SW480 (cell line): ENCODE measurements at places on chromosomes 13 and 19.

DNA sequence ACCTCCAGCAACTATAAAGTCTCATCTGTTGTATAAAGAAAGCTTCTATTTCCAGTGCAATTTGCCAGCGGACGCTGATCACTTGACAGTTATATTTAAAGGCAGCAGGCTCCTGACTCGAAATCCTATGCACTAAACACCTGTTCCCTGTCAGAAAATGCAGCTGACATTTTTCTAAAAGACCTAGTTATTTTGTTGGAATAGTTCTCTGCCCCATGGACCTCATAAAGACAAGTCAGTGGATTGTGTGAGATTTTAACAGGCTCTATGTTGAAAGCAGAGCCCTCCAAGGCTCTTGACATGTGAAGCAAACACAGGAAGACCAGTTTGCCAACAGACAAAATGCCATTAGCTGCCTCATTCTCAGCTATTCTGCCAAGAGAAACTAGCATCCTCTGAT is 304.7 kb upstream of the KLF12 start:
- DNase-seq: no peak

- DNase-seq: no peak
Observed at GRCh38 chr19:28920269-28921066, 292.5 kb downstream of the UQCRFS1 start.

DNA sequence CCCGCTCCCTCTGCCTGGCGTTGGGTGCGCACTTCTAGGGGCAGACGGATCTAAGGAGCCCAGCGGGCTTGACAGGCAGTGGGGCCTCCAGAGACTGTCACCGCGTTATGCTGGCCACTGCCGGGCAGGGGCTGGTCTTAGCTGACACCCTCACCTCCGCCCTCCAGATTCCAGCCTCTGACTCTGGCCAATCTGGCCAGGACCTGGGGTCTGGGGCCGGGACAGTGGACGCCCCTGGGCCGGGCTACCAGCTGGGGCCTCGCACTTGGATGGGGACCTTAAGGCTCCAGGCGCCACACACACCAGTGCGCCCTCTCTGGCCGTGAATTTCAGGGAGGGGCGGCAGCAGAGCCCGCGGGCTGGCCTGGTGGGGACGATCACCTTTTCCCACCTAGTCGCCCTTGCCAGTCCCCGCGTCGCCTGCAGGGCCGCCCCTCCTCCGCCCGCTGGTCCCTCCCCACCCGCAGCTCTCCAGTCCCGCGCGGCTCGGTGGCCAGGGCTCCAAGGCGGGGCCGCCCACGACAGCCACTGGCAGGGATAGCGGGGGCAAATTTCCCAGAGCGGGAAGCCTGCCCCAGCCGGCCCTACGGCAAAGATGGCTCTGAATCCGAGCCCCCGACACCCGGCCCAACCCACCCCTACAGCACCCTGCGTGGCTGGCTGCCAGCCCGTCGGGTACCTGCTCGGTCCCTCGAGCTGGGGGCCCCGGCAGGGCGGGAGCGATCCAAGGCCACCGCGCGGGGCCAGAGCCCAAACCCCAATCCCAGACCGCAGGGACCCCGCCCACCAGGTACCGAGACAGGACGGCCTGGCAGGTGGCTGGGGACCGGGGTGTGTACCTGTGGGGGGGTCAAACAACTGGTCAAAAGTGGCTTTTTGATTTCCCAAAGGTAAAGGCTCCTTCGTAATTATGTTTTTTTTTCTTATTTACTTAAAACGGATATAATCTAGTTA is 6.1 kb upstream of the ZNF98 start:
- DNase-seq: no peak

GRCh38 chr19:44925114-44925891 is 10.9 kb downstream of the APOC1 start:
- no peak for DNase-seq

GRCh38 chr13:31790992-31791391 is 51.7 kb downstream of the RXFP2 start:
- no peak for DNase-seq

DNA sequence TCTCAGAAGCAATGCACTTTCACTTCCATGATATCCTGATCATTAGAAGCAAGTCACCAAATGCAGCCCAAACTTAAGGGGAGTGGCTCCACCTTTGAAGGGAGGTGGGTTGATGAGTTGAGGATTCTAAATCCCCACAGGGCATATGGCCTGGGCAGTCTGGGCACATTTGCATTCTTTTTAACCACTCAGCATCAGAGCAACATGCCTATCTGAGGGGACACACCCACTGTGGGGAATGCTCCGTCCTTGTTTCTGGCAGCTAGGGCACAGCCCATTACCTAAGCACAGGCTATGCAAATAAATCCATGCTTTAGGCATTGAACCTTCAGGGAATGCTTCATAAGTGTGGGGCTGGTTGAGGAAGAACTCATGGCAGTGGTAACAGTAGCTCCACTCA is 12.3 kb upstream of the SACS start:
- DNase-seq: peak; percentile 53

DNA sequence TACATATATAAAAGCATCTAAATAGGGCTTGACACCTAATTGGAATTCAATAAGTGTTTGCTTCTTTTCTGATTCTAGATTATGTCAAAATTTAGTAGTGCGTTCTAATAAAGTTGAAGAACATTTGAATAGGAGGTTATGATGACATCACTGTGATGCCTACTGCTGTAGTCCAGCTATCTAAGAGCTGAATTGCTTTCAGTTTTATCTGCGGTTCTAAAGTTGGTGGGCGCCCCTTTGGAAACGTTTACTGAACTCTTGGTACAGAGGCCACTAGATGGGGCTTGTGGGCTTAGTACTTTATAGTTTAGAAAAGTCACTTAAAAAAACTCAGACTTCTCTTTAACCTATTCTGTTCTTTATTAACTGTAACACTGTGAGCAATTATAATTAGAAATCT is 776.9 kb downstream of the GPC5 start:
- peak; percentile 19 for DNase-seq

DNA sequence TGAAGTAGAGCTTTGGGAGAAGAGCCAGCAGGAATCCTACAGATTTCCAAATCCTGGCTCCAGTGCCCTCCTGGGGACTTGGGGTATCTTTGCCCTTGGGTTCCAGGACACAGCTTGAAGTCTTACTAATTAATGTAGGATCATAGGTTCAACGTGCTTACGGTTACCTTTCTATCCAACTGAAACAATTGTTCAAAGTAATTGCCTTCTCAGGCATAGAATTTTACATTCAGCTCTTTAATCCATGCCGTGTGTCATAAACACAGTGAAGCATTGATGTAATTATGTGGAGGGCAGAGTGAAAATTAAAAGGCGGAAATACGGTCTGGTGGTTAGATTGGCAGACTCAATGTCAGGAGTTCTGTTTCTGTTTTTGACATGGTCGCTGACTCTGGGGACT is 170.4 kb downstream of the COG6 start:
- no peak for DNase-seq

DNA sequence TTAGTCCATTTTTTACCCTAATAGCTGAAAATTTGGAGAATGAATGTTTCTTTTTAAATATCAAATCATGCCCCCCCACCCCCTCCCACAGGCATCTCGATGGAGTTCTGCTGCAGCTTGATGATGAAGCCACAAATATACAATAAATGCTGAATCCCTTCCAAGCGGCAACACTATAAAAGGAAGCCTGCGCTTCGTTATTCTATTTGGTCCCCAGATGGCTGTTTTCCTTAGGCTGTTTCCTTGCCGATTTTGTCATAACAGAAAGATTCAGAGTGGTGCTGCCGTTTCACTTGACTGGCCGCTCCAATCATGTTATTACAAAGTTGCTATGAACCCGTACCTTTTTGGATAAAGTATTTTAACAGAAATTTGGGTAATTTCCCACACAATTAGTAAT is 79.5 kb downstream of the MYO16 start:
- DNase-seq: no peak

- DNase-seq: peak; percentile 5
Observed at GRCh38 chr13:32381539-32381938, 46.4 kb downstream of the N4BP2L1 start.

DNA sequence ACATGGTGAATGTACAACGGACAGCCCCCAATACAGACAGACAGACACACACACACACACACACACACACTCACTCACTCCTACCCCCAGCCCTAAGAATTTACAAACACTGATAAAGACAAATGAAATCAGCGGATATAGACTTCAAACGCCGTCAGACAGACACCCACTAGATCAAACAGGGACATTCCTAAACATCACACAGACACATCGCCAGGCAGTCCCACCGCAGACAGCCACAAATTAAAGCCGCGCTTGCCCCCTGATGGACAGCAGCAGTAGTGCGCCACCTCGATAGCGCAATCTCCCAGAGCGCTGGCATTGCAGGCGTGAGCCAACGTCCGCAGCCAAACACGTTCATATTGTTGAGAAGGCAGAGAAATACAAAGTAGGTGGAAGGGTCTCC is 24.7 kb upstream of the ADGRE1 start:
- DNase-seq: peak; percentile 87

GRCh38 chr13:23845105-23845725 is 44.0 kb downstream of the MIPEP start:
- no peak for DNase-seq

GRCh38 chr13:38045278-38046048 is 175.9 kb upstream of the TRPC4 start:
- DNase-seq: peak; percentile 18

GRCh38 chr19:2579678-2580280 is 103.9 kb downstream of the GADD45B start:
- no peak for DNase-seq

DNA sequence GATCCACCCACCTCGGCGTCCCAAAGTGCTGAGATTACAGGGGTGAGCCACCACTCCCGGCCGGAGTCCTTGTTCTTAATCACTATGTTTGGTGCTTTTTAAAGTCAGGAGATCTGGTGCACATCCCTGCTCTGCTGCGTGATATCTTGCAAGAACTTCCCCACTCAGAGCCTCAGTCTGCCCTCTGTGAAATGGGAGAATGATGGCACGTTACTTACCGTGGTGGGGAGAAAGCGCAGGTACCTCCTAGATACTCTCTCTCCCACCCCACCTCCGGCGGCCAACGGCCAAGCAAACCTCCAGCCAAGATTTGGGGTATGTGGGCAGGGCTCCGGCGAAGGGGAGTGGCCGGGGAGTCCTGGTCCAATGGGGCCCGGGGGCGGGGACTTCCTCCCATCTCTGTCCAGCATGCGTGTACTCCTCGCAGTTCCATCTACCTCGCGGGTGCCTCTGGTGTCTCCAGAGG is at the start of gene RYR1:
RYR1 (plus strand) TSS at position 424 of the 466 bp plus-strand sequence. CDS start 139 bp downstream, outside the sequence.
- DNase-seq: no peak

- no peak for DNase-seq
Observed at GRCh38 chr19:38139122-38139521, 84.9 kb downstream of the DPF1 start.

DNA sequence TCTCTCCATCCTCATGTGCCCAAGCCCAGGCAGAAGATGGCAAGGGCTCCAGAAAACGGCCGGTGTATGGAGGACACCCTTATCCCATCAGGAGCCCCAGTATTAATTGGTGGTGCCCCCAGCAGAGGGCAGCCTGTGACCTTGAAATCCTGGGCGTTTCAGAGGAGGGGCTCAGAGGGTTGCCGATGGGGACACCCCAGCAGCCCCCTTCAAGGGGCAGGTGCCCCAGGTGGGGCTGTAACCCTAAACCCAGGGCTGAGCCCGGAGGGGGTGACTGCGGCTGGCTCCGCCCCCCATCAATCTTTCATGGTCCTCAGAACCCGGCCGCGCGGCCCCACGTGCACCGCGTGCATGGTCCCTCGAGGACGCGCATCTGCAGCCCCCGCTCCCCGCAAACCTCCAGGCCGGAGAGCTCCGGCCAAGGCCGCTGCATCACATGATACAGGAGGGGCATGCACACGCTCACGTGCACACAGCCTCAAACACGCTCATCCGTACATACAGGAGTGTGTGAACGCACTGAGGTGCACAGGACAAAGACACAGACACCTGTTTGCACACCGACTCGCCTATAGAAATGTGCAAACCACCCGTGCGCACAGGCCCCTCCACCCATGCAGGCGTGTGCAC is 949 bp downstream of the RAB3A start:
- DNase-seq: no peak

DNA sequence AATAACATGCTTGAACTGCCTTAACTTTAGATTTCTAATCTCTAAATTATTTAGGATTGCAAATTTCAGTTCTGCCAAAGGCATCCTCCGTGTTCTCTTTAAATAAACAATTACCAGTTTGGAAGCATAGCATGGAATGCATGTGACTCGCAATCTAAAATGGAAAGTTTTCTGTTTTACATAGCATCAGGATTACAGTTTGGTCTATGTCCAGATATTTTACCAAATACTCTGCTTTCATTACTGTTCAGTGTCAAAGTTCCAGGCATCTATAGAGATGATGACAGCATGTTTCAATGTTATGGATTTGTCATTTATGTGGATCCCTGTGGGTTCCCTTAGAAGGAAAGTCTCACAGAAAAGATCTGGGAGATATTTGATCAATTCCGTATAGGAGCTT is 16.8 kb downstream of the FLT1 start:
- no peak for DNase-seq
